Brain (organoid and tissue), 16 donors: ENCODE measurements at places on chromosomes 7 and 10. TPM values are rescaled to one million over a fixed set of nuclear protein-coding genes. Genes with fewer than 3 reads are reported as not detected.

DNA sequence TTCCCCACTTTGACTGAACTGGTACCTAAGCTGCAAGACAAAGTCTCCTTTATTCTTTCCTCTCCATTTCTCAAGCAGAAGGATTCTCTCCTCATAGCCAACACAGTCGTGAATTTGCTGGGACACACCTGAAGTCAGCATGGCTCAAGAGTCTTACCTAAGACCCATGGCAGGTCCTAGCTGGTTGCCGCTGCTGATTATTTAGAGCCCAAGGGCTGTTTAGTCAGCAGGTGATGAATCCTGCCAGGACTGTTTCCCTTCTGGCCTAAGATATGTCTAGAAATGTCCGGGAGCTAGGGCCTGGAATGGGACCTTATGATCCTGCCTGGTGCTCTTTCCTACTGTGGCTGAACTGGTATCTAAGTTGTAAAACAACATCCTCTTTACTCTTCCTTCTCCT lies 82.8 kb downstream of the AHCYL2 start:
- DNase-seq = no peak

- peak; percentile 81 for DNase-seq
Observed at GRCh38 chr10:97915346-97916131, 65.9 kb downstream of the GOLGA7B start.

- no peak for DNase-seq
Observed at GRCh38 chr10:61919646-61920215, 18.2 kb downstream of the ARID5B start.

- peak; percentile 85 for DNase-seq
Observed at GRCh38 chr7:157671358-157672255, 334.8 kb downstream of the DNAJB6 start.

DNA sequence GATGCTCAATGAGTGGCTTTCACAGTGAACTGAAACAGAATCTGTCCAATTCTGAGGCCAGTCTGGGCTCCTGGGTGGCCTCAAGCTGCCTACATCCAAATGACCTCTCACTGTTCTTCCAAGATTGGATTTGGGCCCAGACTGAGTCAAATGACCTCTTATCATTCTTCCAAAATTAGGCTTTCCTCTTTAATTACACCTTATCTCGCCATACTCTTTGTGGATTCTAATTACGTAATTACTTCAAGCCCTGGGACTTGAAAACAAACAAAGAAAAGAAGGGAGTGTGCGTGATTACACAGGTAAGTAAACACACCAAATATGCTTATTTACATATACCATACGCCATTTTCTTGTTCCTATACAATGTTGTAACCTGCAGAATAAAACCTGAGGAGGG lies 18.8 kb downstream of the SORBS1 start:
- no peak for DNase-seq

GRCh38 chr10:49298671-49298982 lies 343 bp upstream of the C10orf71 start:
- no peak for DNase-seq

DNA sequence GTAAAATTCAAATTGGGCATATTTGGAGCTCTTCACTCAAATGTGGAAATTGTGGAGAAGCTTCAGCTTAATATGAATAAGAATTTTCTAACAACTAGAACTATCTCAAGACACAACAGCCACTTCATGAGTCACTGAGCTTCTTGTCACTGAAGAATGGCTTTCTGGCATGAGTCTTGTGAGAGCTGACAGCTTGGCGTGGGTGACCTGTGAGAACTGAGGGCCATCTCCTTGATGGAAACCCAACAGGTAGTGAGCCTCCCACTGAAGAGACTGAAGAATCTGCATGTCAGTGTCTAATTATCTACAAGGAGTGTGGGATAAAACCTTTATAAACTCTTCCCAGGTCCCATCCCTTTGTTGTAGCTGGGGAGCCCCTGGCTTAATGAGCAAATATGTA lies 66.0 kb downstream of the CLEC2L start:
- DNase-seq = no peak

DNA sequence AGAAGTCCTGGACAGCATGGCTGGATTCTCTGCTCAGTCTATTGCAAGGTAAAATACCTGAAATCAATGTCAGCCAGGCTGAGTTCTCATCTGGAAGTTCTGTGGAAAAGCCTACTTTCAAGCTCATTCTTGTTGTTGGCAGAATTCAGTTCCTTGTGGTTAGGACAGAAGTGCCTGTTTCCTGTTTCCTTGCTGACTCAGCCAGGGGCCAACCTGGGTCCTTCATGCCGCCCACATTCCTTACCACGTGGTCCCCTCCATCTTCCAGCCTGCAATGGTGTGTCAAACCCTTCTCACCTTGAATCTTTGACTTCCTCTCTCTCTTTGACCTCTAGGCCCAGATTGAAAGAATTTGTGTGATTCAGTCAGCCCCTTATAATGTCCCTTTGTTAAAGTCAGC lies 197.1 kb upstream of the STK17A start:
- DNase-seq = no peak

- DNase-seq = no peak
Observed at GRCh38 chr7:51255536-51256208, 60.9 kb downstream of the COBL start.

GRCh38 chr7:11655642-11656041 lies 176.4 kb downstream of the THSD7A start:
- DNase-seq = no peak

DNA sequence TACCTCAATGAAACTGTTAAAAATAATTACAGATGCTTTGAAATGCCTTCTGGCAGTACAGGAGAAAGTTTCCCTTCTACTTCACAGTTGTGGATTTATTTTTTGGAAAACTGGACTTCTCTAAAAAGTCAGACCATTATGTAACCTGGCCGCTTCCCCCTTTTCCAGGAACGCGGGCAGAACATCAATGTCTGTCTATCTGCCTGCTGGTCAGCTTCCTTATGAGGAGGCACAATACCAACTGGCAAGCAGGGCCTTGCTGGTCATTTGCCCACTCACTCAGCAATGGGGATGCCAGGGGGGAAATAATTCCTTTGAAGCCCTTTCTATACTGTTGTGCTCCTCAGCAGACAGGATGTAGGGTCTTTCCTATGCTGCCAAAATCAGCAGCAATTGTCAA lies 22.5 kb upstream of the ADRB1 start:
- no peak for DNase-seq

- DNase-seq = no peak
Observed at GRCh38 chr10:123551259-123551658, 114.9 kb upstream of the GPR26 start.

DNA sequence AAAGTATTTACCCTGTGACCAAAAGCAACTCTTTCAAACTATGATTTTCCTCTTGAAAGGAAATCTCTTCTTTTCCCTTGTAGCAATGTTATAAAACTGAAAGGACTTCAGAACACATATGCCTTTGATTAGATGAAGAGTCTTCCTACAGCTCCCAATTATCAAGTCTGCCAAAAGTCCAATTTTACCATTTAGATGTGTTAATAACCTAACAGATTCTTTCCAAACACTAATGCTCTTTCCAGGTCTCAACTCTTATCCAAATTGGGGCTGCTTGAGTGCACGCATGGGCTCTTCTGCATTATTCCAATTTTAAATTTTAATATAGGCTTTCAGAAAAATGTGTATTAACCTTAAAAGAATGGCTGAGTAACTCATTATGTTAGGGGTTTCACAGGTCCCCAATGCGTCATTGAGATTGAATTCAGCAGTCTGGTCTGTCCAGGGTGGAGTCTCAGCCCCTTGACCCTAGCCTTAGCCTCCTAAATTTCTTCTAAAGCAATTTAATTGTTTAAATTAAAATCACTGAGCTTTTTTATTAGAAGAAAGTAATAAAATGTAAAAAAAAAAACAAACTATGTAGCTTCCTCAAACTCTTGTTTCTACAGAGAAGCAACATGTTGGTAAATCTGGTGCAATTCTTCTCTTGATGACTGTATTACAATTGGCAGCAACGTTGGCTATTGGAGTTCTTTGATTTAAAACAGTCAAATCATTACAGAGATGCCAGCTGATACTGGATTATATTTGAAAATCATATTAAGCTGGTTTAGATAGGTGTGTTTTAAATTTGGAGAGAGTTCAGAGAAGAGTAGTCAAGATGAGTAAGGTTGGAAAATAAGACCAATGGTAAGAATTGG lies 170.4 kb downstream of the DKK1 start:
- no peak for DNase-seq

DNA sequence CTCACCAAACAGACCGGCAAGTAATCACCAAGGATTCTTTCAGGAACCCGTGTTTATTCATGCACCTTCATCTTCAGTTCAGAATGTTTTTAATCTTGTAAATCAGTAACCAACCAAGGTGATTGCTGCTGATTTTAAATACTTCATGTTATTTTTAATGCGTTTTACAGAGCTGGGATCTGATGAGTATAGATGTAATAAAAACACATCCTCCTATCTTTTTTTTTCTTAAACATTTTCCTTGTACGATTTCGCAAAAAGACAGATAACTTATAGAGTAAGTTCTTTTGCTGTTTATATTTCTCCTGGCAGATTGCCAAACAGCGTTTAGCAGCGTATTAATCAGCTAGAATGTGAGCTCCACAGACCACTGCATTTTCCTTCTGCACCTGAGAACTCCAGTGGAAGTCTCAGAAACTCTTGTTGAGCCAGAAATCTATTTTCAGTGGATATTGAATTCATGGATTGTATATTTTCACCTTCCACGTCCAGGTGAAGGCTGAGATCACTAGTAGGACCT lies 397.8 kb upstream of the NRP1 start:
- peak; percentile 35 for DNase-seq

DNA sequence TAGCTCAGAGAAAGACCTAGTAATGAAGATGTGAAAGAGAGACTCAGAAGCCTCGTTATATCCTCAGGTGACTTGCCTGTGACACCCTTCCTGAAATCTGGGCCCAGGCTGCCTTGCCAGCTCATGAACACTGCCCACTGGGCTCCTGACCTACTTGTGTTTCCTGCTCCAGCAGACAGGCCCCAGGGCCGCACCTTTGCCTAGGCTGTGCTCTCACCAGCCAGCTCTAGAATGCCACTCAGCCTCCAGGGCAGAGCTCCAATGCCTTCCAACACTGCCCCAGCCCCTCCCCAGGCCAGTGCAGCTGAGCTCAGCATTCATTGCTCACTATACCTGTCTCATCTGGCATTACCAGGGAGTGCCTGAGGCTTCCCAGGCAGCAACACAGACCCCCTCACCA lies 94.3 kb downstream of the DLG5 start:
- DNase-seq = no peak

GRCh38 chr10:82212753-82213152 lies 337.8 kb downstream of the NRG3 start:
- no peak for DNase-seq

DNA sequence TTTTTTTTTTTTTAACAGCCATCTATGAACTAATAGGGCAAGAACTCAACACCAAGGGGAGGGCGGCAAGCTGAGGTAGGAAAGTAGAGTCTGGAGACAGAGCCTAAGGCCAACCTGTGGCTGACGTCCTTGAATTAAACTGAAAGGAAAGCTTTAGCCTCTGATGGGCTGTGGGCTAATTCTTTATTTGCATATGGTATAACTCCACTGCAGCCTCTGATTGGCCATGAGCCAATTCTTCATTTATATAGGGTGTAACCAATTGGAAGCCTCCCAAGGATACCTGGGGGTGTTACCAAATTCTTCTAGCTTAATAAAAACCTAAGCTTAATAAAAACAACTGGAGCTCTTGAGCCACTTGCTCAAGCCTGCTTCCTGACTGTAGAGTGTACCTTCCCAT lies 10.3 kb downstream of the TYW1 start:
- DNase-seq = no peak

DNA sequence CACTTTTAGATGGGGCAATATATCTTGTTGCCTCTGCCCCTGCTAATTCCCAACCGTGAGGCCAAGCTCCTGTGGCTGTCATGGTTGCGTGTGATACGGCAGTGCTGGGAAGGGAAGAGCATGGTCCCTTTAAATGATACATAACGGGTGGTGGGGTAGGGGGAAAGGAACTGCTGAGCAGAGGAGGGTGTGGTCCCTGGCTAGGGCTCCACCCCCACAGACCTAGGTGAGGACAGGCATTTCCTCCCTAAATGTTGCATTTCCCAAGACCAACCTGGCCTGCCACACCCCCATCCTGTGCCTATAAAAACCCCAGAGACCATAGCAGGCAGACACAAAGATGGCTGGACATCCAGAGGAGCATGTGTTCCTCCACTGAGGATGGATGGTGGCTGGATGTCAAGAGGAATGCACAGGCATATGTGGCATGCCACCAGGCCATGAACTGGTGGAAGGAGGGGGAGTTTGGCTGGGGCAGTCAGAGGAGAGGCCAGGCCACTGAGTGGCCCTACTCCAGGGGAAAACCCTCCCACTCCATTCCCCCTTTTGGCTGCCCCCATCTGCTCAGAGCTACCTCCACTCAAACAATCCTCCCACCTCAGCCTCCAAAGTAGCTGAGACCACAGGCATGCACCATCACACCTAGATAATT lies 104.0 kb downstream of the PLXDC2 start:
- no peak for DNase-seq

- DNase-seq = no peak
Observed at GRCh38 chr10:80498078-80498832, 39.4 kb upstream of the SH2D4B start.

GRCh38 chr7:98283887-98284222 lies 2.4 kb downstream of the BRI3 start:
- no peak for DNase-seq

GRCh38 chr7:107045195-107045960 lies 873 bp downstream of the PRKAR2B start:
- peak; percentile 37 for DNase-seq

DNA sequence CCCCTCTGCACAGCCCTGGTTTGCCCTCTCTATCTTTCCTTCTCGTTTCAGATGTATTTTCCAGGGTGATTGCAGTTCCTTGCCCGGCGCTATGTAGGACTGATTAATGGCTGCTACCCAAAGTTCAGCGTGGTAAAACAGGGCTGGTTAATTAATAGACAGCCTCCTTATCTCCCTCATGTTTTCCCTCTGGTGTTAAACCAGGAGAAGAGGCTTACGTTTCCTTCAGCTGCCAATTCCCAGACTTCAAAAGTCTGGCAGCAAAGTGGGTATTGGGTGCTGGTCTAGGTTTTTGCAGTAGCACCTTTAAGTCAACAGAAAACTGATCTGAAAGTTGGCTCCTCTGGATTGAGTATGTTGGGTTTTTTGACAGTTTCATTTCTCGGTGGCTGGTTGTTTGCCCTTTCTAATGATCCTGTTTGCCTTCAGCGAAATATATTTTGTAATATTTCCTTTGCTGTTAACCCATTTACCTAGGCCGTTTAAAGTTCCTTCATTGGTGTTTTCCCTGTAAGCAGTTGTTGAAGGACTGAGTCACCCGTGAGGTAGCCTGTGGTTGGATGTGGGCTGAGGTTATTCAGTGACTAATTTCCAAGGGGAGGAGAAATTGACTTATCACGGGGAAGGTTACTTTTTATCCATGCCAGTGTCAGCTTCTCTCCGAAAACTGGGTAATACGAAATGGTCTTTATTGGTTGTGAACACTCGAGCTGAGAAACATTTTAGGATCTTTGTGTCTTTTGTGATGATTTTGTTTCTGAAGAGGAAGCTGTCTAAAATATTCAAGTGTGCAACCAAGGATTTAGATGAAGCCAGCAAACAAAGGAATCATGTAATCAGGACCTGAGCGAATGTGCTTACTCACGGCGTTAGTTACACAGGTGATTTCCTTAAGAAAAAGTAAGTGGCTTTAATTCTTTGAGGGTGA lies 257.2 kb downstream of the KIAA1217 start:
- DNase-seq = no peak

ADRA2A gene
- polyA plus RNA-seq = 1.1 TPM

GNGT1 gene
- not detected for polyA plus RNA-seq

TACR2 gene
- 1.0 TPM for polyA plus RNA-seq

KIF20B gene
- polyA plus RNA-seq = 0.71 TPM

GTF2I gene
- polyA plus RNA-seq = 215 TPM

PTPRN2 gene
- 130 TPM for polyA plus RNA-seq

CELF2 gene
- polyA plus RNA-seq = 19.5 TPM
